ENCODE measurements at places on chromosomes 3 and 15. TPM values are rescaled to one million over a fixed set of nuclear protein-coding genes. Genes with fewer than 3 reads are reported as not detected.

Gene NME9
- total RNA-seq: not detected

Gene ABI3BP
- 21.2 TPM for total RNA-seq

Gene SMC4
- total RNA-seq: 21.5 TPM

Gene HACD2
- total RNA-seq: 26.9 TPM

Gene ISLR2
- total RNA-seq: not detected

Gene BRK1
- 118 TPM for total RNA-seq
